WTC11 (cell line): ENCODE measurements at places on chromosomes 7 and 10. TPM values are rescaled to one million over a fixed set of nuclear protein-coding genes. Genes with fewer than 3 reads are reported as not detected.

Gene FRMPD2
- 0.73 to 1.3 TPM (median 1.1 TPM) in 3 replicates for total RNA-seq

Gene GNGT1
- total RNA-seq, result 0.63 to 1.3 TPM (median 1.2 TPM) in 3 replicates

Gene GFRA1
- total RNA-seq, result 4.4 to 6.1 TPM (median 5.1 TPM) in 3 replicates

Gene HMX2
- total RNA-seq, result 0.59 to 1.7 TPM (median 1.4 TPM) in 3 replicates

Gene CRYGN
- total RNA-seq, result 1.0 to 1.6 TPM (median 1.5 TPM) in 3 replicates

Gene C10orf53
- total RNA-seq, result not detected in 3 replicates
